ENCODE measurements at places on chromosomes 1 and 21.

DNA sequence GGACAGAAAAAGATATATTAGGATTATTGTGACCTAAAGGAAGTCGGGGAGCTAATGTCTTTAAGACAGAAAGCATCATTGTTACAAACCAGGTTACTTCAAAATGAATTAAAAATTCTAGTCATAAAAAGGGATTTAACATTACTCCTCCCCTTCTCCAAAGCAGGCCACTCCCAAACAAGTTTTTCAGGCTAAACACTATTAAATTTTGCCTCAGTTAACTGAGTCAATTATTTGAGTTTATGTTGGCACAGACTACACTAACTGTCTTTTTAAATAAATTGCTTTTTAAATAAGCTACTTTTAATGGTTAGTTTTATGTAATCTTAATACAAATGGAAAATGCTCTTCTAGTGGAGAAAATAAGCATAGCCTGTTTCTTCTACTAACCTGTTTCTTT is 395.0 kb upstream of the DUSP10 start:
- no peak for DNase-seq

DNA sequence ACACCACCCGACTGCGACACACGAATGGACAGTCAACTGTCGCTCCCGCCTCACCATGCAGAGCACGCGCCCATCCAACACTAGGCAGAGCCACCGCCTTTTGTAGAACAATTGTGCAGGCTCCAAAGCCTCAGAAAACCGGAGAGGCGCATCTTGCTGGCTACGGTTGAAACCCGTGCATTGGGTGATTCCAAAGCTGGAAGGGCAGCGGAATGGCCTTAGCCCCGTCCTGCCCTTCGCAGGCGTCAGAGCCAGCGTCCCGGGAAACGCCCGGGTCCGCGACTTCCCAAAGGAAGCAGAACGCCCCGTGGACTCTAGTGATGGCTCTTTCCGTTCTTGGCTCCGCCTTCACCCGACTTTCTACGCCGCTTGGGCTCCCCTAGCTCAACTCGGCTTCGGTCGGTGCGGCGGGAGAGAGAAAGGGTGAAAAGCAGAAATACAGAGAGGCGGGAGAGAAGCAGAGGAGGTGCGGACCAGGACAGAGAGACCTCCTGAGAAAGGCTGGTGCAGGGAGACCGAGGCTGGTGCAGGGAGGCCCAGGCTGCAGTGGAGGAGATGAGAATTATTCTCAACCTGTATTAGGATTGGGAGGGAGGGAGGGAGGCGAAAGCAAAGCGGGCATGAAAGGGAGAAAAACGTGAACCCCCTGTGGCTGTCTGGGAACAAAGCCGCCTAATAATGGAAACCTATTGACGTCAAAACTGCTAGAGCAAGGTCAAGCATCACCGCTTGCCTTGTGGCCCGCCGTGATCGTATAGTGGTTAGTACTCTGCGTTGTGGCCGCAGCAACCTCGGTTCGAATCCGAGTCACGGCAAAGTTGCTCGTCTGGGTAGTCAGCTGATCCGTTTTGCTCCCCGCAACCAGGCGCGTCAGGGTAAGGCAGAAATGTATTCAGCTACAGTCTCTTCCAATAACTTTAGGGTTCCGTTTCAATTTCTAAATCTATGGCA is 99.5 kb downstream of the PRKAB2 start:
- no peak for DNase-seq

DNA sequence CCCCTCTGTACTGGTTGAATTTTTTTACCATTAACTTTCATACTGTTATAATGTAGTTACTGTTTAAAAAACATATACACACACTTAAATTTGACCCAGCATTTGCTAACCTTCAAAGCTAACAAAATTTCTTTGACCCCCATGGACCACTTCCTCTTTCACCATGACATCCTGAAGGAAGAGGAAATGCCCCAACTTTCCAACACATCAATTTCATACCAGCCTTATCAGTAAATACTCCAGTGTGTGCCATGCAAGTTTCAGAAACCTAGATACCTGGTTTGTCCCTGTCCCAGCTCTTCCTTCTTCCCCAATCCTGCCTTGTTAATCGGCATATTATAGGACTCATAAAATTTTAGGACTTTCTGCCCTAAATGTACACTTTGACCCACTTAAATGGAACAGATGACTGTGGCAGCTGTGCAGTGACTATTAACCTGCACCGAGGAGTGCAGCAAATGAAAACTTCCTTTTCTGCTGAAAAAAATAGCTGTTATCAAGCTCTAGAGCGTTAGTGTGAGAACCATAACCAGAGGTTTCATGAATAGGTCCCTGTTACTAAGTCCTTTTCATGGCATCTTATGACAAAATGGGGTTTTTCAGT is 54.1 kb downstream of the DTL start:
- DNase-seq = no peak

GRCh38 chr21:26501495-26502021 is 71.5 kb downstream of the CYYR1 start:
- DNase-seq = no peak

GRCh38 chr1:232793944-232794343 is 11.3 kb upstream of the MAP10 start:
- peak; percentile 39 for DNase-seq

GRCh38 chr1:150761801-150762200 is 3.8 kb downstream of the CTSS start:
- no peak for DNase-seq

GRCh38 chr1:116002781-116003420 is 26.6 kb downstream of the SLC22A15 start:
- no peak for DNase-seq

- DNase-seq = no peak
Measured at GRCh38 chr1:204418174-204419063, 6.8 kb upstream of the PPP1R15B start.

DNA sequence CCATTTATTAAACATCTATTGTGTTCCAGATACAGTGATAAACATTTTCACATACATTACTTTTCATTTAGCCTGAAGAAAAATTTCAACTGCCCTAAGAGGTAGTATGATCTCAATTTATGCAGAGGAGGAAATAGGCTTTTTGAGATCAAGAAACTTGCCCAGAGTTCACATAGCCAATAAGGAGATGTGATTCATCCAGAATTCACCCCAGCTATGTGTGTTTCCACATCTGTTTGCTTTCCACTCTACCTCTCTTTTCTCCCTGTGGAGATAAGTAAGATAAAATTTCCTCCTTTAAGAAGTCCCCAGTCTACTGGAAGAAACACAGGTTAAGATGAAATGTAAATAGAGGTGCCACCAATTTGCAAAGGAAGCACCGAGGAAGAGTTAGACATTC is 199.7 kb upstream of the C8B start:
- DNase-seq = no peak

DNA sequence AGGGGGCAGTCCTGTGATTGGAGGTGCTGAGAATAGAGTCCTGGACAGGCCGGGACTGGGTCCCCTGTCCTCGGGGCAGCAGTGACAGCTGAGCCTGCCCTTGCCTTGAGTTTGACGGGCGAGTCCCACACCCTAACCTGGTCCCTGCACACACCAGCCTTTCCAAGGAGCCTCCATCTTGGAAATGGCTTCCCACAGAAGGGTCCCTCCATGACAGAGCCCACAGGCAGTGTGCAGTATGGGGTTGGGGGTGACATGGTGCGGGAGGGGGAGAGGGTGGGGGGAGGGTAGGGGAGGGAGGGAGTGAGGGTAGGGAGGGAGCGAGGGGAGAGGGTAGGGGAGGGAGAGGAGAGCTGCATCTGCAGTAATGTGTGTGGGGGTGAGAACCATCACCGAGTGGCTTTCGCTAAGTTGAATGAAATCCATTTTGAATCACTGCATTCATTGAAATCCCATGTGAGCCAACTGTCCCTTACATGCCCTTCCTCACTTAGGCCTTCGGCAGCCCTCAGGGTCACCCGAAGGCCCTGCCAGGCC is 10.1 kb upstream of the TMEM52 start:
- no peak for DNase-seq

DNA sequence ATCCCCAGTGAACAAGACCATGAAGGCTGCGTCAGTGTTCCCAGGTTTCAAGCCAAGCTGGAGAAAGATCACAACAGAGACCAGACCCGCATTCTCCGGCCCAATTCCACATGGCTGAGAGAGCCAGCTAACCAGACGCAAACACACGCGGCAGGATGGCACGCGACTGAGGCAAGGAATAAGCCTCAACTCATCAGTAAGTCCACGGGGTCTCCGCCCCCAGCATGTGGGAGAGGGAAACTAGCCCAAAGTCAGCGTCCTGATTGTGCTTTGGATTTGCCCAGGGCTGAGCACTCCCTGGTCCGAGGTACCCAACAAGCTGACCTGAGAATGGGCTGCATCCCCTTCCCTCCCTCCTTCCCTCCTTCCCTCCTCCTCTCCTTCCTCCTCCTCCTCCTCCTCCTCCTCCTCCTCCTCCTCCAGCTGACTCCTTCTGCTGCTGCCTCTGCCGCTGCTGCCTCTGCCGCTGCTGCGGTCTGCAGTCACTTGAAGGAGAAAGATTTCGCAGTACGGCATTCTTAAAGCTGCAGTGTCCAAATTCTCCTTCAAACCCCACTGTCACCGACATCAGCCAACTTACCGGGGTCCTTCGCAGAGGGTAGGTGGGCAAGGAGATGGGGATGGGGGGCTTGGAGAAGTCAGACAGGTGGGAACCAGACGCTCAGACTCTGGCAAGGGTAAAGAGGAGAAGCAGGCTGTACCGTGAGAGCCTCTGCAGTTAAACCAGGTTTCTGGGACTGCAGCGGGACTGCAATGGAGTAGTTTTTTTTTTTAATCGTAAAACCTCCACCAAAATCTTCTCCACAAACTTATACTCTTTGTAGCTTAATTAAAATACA is 33.0 kb upstream of the H6PD start:
- DNase-seq = no peak

DNA sequence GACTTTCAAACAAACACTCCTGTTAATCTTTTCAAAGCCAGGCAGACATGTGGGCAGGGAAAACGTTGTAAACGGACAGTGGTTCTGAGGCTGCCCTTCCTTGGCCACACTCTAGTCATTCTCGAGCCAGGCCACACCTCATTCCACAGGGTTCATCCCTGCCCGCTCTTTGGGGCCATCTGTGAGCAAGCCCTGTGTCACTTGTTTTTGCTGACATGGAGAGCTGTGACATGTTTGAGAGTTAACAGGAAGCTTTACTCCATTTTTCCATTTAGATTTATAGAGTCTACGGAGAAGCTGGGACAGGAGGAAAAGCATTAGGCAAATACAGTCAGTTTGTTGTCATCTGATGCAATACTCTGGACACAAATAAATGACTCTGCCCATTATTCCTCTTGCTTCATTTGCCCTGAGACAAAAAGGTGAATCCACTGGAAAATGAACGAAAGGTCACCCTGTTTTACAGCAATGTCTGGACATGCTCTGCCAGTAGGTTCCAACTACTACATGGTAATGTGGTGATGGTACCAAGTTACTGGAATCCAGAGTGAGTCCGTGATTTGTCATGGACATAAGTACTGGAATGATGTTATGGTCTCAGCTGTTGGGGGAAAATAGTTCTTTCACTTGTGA is 126.9 kb downstream of the CLIC6 start:
- DNase-seq = peak; percentile 74

DNA sequence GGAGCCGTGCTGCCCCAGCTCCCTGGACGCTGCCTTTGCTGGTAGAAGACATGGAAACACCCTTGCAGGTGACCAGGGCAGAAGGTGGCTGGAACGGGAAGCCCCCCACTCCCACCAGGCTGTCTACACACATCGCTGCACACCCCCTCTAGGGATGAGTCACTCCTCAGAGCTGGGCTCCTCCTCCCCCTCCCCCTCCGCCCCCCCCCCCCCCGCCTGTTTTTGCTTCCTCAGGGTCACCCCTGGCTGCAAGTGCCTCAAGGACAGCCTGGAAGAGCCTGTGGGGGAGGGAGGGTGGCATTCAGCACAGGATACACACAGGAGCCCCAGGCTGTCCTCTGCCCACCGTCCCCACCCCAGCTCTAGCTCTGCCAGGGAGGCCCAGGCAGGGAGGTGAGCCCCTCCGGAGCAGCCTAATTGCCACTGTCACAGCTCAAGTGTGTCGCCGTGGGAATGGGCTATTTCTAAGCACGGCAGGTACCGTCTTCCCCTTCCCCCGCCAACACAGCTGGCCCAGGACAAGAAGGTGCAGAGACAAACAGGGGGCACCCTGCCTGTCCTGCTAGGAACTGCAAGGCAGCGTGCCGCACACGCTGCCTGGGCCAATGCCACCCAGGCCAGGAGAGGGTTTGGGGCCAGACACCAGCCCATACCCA is 2.5 kb downstream of the FNDC10 start:
- no peak for DNase-seq

DNA sequence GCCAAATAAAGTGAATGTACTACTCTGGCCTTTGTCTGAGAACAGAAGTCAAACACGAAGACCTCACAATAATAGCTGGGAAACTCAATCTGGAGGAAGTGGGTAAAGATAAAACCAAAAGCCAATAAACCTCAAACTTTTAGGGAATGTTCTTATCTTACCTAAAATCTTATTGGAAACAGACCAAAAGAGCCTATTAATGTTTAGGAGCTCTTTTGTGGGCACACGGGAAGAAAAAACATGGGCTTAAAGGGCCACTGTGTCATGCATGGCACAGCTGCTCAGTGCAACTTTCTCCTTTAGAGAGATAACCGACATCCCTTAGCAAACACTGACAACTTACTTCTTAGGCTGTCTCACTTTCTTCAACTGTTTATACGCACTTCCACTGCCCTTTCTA is 16.1 kb downstream of the EIF2B3 start:
- DNase-seq = no peak

DNA sequence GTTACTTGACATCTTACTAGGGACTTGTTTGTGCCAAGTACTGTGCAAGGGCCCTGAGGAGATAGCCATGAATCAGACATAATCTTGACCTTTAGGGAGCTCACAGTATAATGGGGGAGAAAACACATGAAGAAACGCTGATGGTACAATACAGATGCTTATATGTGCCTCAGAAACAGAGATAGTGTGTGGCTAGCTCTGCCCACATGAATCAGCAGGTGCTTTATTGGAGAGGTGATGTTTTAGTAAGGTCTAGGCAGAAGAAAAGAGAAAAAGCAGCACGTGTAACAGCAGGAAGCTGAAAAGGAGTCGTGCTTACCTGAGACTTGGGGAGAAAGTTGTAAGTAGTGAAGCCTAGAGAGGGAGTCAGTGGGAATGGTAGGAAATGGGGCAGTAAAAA is 60.6 kb upstream of the LMO4 start:
- no peak for DNase-seq

- DNase-seq = no peak
Measured at GRCh38 chr1:232901255-232901654, 49.2 kb upstream of the NTPCR start.

DNA sequence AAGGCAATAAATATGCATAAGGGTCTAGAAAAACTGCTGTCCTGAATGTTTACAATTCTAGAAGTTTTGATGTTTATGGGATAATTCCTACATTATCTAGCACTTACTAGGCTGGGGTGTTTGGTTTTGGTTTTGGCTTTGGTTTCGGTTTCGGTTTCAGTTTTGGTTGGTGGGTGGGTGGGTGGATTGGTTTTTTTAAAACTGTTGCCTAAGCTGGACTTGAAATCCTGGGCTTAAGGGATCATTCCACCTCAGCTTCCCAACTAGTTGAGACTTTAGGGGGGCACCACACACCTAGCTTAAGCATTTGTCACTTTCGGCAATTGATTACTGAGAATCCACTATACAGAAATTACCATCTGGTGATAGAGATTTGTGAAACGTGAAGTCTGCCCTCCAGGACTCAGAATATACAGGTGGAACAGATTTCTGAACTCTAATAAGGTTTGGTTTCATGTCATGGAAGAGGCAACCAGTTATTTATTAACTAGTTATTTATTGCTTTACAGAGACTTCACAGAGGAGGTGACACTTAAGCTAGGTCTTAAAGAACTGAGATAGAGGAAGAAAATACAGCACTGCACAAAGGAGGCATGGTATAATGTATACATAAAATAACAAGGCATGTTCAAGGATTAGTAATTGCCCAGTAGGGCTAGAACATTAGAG is 69.6 kb downstream of the PIK3R3 start:
- no peak for DNase-seq
